NCI-H2029 treated with DMSO at 0.1 percent for 48 hours (cell line): ENCODE measurements at places on chromosomes 12 and 14.
A peak's percentile ranks its signal among the peaks of the same experiment; 100 is the strongest.

GRCh38 chr14:73741876-73742519, 27.8 kb upstream of the PNMA1 start:
- no peak for DNase-seq

- DNase-seq = no peak
Measured at GRCh38 chr12:30969606-30970395, 43.3 kb downstream of the TSPAN11 start.

- no peak for DNase-seq
Measured at GRCh38 chr14:77950371-77951063, 150.6 kb downstream of the ADCK1 start.

DNA sequence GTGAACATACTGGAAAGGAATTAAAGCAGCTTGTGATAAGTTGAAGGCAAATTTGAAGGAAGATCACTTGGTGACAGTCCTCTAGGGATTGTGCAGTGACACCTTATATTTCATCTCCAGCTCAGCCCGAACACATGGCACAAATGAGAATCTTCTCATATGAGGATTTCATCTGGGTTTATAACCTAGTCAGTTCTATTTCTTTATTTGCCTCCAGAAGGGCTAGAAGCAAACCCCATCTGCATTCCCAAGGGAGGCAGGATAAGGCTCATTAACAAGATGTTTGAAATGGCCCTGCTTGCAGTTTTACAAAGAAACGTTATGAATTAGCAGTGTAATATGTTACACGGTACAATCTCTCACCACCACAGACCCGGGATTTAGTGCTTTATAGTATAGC, 90.7 kb upstream of the KRR1 start:
- no peak for DNase-seq

- DNase-seq = peak; percentile 61
Measured at GRCh38 chr14:36771028-36771640, 109.5 kb downstream of the PAX9 start.

DNA sequence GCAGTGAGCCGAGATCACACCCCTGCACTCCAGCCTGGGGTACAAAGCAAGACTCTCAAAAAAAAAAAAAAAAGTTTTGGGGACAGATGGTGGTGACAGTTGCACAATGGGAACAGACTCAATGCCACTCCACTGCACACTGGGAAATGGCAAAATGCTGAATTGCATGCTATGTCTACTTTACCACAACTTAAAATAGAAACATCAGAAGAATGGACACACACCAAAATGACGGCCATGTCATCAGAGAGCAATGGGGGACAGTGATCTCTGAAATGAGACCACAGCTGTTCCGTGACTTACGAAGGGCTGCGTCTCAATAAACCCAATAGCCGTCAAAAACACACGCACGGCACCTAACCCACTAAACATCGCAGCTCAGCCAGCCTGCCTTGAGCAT, 13.7 kb downstream of the DDX54 start:
- DNase-seq = no peak

GRCh38 chr12:91267039-91267438, 84.4 kb upstream of the DCN start:
- no peak for DNase-seq

- no peak for DNase-seq
Measured at GRCh38 chr12:52308806-52309425, 12.3 kb downstream of the KRT83 start.

DNA sequence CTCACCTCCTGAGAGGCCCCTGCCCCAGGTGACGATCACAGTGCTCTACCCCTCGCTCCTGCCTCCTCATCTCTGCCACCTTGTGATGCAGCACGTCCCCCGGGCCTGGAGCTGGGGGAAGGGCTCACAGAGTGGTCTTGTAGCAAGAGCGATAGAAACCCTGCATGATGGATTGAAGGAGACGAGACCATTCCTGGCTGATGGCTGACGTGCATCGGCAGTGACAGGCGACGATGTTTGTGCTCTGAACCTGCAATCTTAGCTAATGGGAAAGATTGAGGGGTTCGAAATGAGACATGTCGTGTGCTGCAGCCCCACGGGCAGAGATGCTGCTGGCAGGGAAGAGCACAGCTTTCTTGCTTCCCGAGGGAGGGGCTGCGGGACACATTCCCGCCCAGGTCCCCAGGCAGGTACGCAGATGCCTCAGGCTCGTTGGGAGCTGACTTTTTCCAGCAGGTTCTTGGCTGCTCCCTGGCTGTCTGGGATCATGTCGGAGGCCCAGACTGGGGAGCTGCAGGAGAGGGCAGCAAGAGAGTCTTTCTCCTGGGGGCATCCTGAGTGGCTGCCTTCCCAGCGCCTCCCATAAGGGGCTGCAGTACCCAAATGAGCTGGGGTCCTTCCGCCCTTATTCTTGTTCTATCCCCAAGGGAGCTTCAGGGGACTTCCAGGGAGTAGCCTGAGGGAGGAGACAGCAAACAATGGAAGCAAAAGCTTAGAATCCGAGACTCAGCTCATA, 38.7 kb upstream of the GPATCH2L start:
- no peak for DNase-seq

DNA sequence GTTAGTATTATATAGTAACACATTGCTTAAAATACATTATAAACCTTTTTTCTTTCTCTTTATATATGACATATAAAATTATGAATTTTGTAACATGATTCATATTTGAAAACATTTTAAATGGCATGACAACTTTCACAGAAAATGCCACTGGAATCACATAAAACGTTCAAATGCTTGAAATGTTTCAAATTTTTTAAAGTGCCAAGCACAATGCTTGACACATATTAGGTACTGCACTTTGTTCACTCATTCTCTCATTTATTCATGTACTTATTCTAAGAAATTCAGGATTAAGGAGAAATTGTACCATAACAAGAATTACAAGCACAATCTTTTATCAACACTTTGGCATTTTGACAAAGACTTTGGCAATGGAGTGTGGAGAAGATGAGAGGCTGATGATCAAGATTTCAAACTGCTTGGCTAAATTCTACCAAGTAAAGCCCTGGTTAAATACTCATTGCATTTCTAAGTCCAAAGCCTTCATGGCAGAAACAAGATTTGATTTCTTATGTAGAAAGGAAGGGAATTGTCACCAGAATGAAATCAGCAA, 232.2 kb downstream of the C12orf50 start:
- no peak for DNase-seq

DNA sequence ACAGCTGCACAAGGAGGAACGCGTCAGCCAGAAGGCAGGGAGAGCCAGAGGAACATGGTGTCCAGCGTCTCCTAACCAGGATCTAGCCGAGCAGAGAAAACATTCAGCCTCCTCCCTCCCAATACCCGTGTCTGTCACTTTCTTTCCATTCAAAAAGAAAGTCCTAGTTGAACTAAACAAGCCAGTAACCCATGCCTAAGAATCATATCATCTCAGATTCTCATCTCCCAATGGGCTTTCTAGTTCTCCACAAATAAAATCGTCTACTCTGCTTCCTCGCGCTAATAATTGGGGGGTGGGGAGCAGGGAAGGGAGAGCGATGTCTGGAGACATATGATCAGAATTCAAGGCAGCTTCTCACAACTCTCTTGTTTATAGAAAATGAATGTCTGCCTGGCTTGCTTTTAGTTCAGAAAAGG, 7.4 kb downstream of the NKX2-1 start:
- peak; percentile 86 for DNase-seq

DNA sequence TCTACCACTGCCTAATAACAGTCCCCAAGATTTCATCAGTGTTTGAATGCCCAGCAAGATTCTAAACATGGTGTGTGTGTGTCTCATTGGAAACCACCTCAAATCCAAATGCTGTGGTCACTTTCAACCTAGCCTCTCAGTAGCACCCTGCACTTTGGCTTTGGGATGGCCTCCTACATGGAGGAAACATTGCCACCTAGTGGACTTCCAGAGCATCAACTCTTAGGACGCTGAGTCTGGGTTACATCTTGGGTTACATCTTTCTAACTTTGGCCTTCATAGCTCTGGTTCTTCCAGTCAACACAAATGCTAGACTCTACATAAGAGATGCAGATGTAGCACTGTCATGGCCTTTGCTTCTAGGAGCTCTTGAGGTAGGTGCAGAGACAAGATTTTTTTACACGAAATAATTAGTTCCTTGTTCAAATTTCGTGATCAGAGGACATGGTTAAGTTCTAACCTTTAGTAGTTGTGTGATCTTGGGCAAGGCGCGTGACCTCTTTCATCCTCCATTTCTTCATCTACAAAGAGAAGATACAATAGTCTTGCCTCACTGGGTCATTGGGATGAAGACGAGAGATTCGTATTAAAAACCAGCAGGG, 113.5 kb upstream of the VASH1 start:
- peak; percentile 30 for DNase-seq

- DNase-seq = no peak
Measured at GRCh38 chr12:108098374-108098773, 30.7 kb upstream of the WSCD2 start.

- DNase-seq = no peak
Measured at GRCh38 chr12:112096667-112097066, 11.9 kb downstream of the NAA25 start.

GRCh38 chr12:85509081-85509856, 229.2 kb downstream of the ALX1 start:
- no peak for DNase-seq

DNA sequence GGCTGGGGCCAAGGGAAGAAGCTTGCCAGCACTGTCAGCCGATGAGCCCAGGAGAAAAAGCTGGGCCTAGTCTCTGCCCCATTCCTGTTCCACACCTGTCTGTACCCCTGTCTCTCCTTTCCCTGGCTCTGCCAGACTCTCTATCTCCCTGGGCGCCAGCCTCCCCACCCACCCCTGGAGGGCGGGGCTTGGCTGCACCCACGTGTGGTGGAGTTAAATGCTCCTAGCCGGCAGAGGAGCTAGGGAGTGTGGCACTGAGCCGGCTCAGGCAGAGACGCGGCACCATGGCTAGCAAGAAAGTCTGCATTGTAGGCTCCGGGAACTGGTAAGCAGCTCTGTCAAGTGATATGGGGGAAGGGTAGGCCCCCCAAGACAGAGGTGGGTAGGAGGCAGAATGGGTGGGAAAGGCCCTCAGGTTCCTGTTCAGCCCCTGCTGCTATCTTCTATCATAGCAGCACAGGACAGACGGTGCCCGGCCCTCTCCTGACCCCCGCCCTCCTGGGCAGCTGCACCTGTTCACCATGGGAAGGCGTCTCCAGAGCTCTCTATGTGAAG, at the start of gene GPD1:
Gene GPD1 (plus strand): TSS at position 242 of the 555 bp plus-strand sequence. CDS start 43 bp downstream, at position 285.
- peak; percentile 61 for DNase-seq

GRCh38 chr14:104689109-104689880, at the start of gene INF2:
Gene INF2, plus strand, starts transcription at chr14:104689618. Its CDS starts 11,748 bp downstream, at chr14:104701366.
- DNase-seq = no peak

- no peak for DNase-seq
Measured at GRCh38 chr14:61262082-61262481, 19.1 kb downstream of the TMEM30B start.

- DNase-seq = no peak
Measured at GRCh38 chr12:8081251-8081920, 688 bp upstream of the NECAP1 start.

GRCh38 chr14:104931304-104931770, 6.7 kb downstream of the PLD4 start:
- DNase-seq = no peak

DNA sequence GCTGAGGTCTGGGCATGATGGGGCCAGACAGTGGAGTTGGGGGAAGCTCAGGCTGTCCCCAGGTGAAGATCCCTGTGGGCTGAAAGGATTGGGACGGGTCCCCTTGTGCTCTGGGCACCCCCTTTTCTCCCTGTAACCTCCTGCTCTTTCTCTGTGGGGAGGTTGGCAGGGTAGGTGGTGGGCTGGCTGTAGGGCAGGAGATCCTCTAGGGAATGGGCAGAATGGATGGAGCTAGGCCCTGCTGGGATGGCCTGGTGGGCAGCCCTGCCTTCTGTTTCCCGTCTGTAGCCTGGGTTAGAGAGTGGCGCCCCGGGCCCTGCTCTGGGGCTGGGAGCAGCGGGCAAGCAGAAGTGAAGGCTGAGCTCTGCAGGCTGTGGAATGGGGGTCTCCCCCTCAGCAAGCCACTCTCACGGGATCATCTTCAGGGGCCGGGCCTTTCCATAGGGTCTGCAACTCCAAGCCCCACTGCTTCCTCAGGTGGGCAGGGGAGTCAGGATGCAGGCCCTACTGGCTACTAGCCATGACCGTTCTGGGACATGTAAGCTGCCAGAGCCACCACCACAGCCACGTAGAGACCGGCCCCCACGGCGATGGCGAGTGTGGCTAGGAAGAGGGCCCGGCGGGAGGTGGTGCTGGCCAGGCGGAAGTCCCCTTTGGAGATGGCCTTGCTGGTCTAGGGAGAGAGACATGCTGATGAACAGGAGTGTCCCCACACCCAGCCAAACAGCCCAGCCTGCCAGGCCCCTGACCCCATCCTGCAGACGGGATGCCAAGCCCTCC, 18.8 kb downstream of the SYNDIG1L start:
- DNase-seq = no peak

DNA sequence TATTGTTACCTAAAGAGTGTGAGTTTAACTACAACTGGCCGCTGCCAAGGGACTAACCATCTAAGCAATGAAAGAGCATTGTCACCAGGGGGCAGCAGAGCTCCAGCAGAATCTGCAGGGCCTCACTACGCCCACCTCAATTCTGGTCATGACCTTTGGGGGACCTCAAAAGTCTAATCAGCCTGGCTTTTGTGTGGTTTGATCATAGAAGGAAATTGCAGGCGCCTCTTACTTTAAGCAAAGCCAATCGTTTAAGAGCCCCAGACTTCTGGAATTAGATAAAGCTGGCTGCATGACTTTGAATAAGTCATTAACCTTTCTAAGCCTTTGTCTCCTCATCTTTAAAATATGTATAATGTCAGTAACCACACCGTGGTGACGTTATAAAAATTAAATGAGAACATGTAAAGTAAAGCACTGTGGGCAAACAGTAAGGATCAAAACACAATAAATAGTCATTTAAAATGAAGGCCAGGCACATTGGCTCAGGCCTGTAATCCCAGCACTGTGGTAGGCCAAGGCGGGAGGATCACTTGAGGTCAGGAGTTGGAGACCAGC, 58.6 kb downstream of the TBX3 start:
- DNase-seq = peak; percentile 58

GRCh38 chr12:15196678-15197505, 24.3 kb downstream of the RERG start:
- no peak for DNase-seq

- DNase-seq = no peak
Measured at GRCh38 chr12:132146772-132147422, 2.6 kb downstream of the NOC4L start.

GRCh38 chr12:106094304-106094703, 44.5 kb downstream of the NUAK1 start:
- DNase-seq = no peak
